ENCODE measurements at places on chromosomes 6 and 20.

GRCh38 chr20:64025826-64026412, 10.1 kb upstream of the C20orf204 start:
- DNase-seq, result no peak

GRCh38 chr20:10307359-10307735, 88.7 kb downstream of the SNAP25 start:
- DNase-seq, result no peak

DNA sequence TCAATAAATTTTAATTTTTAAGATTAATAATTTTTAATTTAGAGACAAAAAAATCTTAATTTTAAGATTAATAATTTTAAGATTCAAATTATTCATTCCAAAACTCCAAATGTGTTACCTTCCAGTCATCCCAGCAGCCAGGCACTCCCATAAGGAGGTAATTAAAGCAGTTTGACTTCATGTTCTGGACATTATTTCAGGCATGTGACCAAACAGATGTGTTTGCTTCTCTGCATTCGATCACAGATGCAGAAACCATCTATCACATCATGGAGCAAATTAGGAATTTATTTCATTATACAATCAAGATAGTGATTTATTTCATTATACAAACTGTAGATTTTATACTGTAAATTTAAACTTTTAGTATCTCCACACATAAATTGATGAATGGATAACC, 150.3 kb downstream of the AKAP7 start:
- no peak for DNase-seq

- DNase-seq, result no peak
Observed at GRCh38 chr6:33082702-33083101, 6.9 kb downstream of the HLA-DPB1 start.

- DNase-seq, result no peak
Observed at GRCh38 chr20:36573798-36574365, 485 bp downstream of the TGIF2 start.

DNA sequence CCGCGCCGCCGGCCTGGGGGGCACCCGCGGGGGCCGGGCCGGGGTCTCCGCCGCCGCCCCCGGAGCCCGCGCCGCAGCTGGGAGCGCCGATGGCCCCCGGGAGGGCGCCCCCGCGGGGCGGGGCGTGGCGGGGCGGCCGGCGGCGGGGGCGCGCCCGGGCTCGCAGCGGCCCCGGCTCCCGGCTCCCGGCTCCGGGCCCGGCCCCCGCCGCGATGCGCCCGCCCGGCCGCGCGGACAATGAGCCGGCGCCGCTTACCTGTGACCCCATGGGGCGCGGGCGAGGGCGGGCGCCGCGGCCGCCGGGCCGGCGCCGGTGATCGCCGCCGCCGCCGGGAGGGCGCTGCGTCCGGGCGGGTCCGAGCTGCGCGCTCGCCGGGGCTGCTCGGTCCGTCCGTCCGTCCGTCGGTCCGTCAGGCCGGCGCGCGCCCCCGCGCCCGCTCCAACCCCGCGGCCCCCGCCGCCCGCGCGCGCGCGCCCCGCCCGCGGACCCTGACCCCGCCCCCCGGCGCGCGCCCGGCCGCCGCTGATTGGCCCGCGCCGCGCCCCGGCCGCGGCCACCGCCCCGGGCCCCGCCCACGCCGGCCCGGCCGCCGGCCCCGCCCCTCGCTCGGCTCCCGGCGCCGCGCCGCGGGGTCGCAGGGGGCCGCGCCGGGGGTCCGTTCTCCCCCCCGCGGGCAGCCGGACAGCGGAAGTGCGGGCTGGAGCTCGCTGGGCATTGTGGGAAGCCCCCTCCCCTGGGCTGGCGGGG, at the start of gene ZBTB46:
Gene ZBTB46, minus strand, starts transcription at position 424 of the 748 bp plus-strand sequence. CDS start 40,507 bp downstream, outside the sequence.
- no peak for DNase-seq

DNA sequence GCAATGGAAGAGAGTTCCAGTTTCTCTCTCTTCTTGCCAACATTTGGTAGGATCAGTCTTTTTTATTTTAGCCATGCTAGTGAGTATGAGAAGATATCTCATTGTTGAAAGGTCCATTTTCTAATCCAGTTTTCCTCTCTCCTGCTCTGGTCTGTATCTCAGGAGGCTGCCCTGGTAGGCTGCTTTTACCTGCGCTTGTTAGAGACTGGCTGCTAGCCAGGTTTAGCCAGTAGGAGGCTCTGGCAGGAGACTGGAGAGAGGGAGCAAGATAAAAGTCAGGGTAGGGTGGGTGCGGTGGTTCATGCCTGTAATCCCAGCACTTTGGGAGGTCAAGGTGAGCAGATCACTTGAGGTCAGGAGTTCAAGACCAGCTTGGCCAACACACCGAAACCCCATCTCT, 68.6 kb upstream of the FOXP4 start:
- DNase-seq, result no peak

DNA sequence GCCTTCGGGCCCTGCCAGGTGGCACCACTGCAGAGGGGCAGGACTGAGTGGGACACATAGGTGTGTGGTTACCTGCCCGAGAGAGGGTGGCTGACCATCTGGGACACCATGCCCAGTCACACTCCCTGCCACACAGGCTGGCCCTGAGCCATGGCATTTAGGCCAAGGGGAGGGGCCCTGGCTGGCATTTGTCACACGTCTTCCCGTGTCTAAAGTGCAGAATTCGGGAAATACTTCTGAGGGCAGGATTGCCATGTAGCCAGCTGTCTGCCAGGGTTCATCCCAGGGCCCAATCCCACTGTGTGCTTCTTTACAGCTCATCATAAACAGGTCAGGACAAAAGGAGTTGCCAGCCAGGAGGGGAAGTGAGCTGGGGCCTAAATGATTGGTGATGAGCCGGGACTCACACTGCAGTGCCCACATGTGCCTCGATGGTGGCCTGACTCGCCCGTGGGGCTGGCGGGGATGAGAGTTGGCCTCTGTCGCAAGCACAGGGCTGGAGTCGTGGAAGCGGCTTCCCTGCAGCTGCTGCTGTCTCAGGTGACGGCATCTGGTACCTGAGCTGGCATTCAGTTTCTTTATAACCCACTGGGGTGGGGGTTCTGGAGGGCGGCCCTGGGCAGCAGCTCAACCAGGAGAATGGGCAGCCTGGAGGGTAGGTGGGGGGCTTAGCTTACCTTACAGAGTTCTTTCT, 5.9 kb upstream of the UNC93A start:
- DNase-seq, result peak; percentile 73

DNA sequence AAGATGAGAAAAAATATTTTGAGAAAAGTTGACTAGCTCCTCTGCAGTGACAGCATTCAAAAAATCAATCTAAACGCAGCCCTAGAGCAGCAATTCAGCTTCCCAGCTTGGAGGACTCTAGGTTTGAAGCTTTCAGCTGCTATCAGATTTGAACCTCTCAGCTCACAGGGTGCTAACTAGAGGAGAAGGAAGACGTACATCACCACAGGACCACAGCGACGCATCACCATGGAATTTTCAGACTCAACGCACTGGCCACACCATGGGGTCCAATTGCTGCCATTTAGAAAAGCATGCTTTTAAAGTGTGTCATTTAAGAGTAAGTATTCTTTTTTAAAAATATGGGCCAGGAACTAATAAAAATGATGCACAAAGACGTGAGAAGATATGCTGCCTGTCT, 45.0 kb upstream of the FUCA2 start:
- DNase-seq, result no peak

DNA sequence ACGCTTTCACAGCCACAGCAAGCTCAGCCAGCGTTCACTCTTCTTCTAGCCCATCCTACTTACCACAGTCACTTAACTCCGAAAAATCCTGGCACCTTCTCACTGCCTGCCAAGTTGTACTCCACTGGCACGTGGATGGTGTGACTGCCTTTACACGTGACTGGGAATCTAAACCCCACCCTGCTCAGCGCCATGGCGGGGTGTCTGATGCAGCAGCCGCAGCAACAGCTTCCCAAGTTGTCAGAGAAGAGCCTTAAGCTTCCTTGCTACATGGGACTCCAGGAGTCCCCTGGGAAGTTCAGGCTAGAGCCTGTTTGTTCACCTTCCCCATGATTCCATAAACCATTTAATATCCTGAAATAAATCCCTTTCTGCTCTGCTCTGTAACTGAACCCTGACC, 61.9 kb upstream of the FOXC1 start:
- no peak for DNase-seq

- DNase-seq, result no peak
Observed at GRCh38 chr6:160634706-160635105, 29.4 kb downstream of the LPA start.

DNA sequence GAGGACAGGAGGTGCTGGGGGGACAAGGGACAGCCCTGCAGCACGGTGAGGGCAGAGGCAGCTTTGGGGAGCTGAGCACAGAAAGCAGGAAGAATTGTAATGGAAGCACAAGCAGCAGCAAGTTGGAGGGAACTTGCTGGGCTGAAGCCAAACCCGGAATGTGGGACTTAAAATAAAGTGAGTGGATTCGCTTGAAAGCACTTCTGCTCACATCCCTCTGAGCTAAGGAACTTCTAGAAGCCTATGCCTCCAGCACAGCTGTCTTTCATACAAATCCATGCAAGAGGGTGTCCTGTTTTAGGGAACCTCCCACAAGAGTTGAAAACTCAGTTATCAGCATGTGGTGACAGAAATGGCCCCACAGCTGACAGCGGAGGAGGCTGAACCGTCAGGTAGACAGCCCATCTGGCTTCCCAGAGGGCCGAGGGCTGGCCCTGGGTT, 71.4 kb upstream of the MLN start:
- DNase-seq, result no peak

- DNase-seq, result no peak
Observed at GRCh38 chr20:36175475-36175995, 21.0 kb downstream of the EPB41L1 start.
